Cerebellar cortex (tissue), 1 donor: ENCODE measurements at places on chromosomes 5 and 9.
A peak's percentile ranks its signal among the peaks of the same experiment; 100 is the strongest.

- peak; percentile 45 for DNase-seq
Measured at GRCh38 chr5:25006734-25007133, 362.0 kb upstream of the CDH10 start.

DNA sequence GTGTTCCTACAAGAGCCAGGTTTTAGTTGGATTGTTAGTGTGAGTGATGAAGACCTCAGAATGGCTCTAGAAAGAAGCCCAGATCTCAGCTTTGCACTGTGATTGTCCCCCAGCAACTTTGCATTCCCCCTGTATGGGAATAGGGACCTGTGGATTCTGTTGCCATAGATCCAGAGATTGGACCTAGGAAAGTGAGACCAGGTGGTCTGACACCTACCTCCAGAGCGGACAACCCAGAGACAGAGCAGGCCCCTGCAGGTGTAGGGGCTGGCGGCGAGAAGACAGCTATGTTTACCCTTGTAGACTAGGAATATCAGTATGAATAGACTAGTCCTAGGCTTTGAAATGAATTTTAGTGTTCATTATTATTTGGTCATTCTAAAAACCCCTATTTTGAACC lies 53.6 kb downstream of the IRF1 start:
- DNase-seq, result no peak

GRCh38 chr9:113465599-113466140 lies 2.1 kb downstream of the RGS3 start:
- DNase-seq, result no peak

DNA sequence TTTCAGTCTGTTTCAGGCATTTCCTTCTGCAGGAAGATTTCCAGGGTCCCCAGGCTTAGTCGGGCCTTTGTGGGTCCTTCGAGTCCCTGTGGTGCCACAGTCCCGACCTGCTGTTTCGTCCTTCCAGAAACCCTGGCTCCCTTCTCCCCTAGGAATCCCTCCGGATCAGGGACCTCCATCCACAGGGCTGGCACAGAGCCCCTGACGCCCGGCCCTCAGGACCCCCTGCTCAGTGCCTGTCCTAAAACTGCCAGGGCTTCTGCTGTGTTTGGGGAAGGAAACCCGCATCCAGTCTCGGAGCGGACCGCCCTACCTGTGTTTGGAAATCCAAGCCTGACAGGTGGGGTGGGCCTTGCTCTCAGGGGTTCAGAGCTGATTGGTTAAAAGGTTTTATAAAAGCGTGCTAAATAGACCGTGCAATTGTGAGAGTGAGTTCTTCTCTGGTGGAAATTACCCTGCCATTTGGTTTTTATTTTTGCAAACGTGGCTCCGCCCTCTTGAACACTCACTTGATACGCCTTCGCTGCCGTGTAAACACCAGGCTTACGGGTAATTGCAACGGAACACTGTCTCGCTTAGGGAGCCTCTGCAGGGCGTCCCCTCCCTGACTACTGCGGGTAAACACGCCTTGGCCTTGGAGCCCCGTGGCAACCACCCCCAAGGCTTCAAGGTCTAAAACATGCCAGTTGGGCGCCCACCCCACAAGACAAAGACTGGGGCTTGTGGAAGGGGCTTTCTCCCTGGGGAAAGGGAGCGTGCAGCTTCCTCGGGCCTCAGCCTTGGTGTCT lies 121.2 kb downstream of the PHF2 start:
- no peak for DNase-seq

DNA sequence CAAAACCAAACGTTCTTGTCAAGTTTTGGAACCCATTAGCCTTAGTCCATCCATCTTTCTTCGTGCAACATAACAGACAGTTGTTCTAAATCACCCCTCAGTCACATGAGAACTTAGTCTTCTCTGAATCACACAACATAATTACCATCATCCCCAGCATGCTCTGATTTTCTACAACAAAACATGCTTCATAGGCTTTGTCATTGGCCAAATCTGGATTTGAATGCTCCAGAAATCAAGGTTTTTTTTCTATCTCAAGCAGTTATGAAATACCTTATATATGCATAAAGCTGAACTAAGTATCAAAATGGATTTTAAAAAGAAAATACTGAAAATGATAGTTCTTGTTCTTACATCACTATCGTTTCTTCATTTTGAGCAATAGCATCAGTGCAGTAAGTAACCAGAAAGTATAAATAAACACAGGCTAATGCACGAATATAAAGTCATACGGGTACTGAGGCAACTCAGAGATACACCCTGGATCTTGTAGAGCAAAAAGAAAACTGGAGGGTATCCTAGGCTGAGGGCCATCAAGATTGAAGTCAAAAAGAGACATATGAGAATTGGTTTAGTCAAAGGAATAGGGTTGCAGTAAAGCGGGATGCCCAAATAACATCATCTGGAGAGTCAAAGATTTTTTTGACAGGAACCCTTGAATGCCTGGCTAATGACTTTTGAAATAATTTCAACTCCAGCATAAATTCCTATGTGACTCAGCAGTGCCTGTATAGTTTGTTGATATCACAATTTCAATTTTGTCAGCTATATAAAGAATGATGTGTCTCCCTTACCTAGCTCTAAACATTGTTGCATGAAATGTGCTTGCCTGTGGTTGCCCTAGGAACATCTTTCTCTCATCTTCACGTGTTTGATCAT lies 164.7 kb downstream of the ADAMTSL1 start:
- DNase-seq, result no peak

GRCh38 chr9:137172901-137173795 lies 1.3 kb upstream of the TMEM210 start:
- DNase-seq, result peak; percentile 44

- DNase-seq, result no peak
Measured at GRCh38 chr9:111831371-111832108, 36.8 kb upstream of the SHOC1 start.
